ENCODE measurements at places on chromosomes 5 and 9. TPM values are rescaled to one million over a fixed set of nuclear protein-coding genes. Genes with fewer than 3 reads are reported as not detected.

DNA sequence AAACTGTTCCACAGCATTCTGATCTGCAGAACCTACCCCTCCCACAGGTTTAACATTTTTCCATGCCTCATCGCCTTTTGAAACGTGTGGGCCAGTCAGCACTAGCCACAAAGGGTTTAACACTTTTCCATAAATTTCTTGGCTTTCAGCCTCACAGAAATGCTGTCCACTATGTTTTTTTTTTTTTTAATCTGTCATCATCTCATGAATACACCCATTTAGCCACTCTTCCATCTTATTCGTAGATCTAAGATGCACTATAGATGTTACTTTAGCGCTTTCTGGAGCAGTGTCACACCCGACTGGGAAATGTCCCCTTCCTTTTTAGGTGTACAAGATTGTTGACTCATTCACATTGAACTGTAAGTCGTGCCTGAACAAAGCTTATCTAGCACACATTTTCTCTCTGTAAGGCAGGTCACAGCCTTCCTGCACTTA, 62.3 kb downstream of the GCNT1 start:
- no peak for DNase-seq
- no peak overlapping the region for H3K27ac ChIP-seq
- no peak overlapping the region for H3K4me3 ChIP-seq

- H3K27me3 ChIP-seq: no peaks in the 10 kb centered on the region
- DNase-seq: no peak
These were observed 8.7 kb downstream of the PDLIM4 start for GRCh38 chr5:132266031-132266835.

The SLCO6A1 gene
- total RNA-seq: not detected

The TMED9 gene
- total RNA-seq: 139 TPM

Measured in fibroblast of lung (primary cell).